ENCODE measurements at places on chromosomes 11 and 22.

DNA sequence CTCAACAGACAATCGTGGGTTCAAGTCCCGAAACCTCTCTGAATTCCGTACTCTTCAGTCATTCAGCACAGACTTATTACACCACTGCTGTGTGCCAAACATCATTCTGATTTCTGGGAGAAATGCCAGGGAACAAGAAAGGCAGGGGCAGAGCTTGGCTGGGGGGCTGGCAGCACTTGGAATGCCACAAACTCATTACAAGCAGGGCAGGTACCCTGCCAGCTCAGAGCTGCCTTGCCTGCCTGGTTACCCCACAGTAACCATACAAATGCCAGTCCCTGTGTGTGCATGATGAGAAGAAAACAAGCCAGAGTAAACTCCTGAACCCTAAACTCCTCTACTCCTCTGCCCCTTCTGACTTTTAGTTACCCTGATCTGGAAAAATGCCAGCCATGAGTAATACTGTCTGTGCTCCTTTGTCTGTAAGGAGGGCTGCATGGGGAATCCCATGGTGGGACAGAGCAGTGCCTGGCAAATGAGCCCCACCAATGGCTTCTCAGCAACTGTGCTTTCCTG, 6.9 kb upstream of the RAD9A start:
- DNase-seq, result no peak

- no peak for DNase-seq
These were observed 76.9 kb downstream of the NTM start for GRCh38 chr11:131447277-131447815.

DNA sequence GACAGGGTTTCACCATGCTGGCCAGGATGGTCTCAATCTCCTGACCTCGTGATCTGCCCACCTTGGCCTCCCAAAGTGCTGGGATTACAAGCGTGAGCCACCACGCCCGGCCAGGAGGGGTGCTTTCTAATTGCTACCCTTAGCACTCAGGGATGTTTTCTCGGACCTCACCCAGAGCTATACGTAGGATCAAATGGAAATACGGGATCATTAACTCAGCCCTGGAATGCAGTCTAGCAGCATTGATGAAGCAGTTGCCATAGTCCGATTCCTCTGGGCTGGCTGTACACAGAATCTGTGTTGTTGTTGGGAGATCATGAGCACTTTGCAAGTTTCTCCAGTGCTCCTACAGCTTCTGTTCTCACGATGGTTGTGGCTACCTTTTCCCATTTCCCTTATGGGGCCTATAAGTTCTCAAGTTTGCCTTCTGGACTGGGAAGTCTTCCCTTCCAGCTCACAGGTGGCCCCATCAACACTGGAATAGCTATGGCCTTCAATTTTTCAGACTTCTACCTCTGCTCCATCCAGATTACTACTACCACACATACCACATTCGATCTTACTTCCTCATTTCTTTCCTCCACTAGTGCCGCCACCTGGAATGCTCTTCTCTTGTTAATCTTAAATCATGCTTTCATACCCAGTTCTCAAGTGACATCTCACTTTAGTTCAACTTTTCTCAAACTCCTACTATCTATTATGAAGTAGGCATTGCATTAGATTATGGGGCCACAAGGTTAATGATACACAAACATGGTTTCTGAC, 16.1 kb upstream of the PCF11 start:
- no peak for DNase-seq

- no peak for DNase-seq
These were observed 1466.0 kb downstream of the TBC1D22A start for GRCh38 chr22:48228468-48228867.

DNA sequence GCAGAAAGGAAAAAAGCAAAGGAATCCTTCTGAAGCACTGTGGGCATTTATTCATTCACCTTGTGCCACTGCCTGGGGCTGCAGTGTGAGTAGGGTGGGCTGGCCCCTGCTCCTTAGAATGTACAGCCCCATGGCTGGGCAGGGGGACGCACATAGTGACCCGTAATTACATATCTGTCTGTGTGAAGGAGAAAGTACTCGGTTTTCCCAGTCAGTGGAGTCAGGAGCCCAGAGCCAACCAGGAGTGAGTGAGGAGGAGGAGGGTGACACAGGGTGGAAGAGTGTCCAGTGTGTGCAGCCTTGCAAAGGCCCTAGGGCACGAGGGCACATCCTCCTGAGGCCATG, 91.9 kb downstream of the CDKN1C start:
- DNase-seq, result no peak

All from right renal pelvis (tissue), 4 donors.